ENCODE measurements at places on chromosomes 6 and 20.

DNA sequence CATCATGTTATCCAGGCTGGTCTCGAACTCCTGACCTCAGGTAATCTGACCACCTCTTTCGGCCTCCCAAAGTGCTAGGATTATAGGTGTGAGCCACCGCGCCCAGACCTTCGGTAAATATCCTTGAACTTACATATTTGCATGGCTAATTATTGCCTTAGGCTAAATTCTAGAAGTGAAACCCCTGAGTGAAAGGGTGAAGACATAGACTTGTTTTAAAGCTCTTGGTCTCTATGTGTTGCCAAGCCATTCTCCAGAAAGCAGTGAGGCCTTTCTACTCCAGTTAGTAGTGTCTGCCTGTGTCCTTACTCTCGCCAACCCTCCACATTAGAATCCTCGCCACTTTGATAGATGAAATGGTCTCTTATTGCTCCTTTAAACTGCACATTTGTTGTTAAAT is 2.6 kb upstream of the NOTCH4 start:
- DNase-seq, result no peak

GRCh38 chr6:28791002-28791383 is 132.8 kb downstream of the TRIM27 start:
- no peak for DNase-seq

DNA sequence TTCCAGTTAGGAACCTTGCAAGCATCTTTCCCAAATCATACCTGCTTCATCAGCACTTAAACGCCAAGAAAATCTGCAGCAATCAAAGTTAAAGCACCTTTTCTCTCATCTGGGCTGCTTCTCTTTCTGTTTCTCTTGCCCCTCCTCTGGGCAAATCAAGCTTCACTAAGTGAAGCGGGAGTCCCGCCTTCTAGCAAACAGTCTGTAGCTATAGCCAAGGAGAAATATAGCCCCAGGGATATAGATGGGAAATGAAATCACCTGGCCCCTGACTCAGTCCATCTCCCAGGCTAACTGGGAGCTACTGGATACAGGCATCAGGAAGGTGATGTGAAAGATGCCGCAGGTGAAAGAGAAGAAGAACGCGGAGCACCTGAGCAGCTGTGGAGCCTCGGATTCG is 481.9 kb downstream of the C6orf118 start:
- no peak for DNase-seq

DNA sequence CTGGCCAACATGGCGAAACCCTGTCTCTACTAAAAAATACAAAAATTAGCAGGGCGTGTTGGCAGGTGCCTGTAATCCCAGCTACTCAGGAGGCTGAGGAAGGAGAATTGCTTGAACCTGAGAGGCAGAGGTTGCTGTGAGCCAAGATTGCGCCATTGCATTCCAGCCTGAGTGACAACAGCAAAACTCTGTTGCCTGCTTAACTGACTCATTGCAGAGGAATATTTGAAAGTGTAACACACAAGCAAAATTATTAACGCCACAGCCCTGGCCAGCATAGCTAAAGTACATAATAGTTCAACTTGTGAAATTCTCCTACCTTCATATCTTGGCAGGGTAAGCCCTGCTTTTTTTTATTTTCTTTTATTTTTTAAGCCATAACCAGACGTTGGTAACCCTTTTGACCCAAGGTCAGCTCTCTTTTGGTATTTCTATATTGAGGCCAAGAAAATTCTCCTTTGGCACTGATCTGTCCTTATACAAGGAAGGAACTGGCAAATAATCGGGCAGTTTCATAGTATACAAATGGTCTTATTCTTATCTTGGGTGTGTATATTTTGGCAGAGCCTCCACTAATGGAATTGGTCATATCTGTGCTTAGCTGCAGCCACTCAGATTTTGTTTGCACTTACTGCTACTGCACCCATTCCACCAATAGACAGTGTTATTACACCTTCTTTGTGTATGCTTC is 4.0 kb upstream of the ADGRF5 start:
- DNase-seq, result no peak

DNA sequence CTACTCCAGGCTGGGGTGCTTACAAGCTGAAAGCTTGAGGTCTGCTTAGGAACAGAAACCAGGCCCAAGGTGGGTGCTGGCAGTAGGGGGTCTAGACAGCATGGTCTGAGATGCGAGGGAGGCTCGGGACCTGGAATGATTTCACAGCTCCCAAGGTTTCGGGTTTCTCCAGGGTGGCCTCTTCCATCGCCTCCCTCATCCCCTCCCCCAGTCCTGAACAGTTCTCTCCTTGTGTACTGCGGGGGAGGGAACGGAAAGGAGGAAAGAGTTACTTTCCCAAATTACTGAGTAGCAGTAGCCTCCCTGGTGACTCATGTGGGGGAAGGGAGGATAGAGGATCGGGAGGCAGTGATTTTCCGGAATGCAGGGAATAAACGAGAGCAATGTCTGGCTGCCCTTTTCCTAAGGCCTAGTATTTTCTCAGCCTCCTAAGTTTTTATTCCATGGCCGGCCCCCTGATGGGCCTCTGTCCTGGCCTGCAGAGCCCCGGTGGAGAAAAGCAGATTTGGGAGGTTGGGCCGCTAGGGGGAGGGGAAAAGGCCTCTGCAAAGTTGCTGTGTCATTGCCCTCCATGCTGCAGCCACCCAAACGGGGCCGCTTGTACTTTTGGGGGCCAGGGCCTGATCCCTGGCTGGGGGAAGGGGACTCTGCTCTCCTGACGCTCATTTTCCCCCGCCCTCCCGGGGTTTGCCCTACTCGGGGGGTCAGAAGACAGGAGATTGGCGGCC is 1.5 kb downstream of the BRD2 start:
- peak; percentile 66 for DNase-seq

GRCh38 chr6:143449714-143450452 is 612 bp downstream of the ADAT2 start:
- peak; percentile 9 for DNase-seq

- DNase-seq, result no peak
Observed at GRCh38 chr6:19013026-19013705, 626.0 kb downstream of the RNF144B start.

DNA sequence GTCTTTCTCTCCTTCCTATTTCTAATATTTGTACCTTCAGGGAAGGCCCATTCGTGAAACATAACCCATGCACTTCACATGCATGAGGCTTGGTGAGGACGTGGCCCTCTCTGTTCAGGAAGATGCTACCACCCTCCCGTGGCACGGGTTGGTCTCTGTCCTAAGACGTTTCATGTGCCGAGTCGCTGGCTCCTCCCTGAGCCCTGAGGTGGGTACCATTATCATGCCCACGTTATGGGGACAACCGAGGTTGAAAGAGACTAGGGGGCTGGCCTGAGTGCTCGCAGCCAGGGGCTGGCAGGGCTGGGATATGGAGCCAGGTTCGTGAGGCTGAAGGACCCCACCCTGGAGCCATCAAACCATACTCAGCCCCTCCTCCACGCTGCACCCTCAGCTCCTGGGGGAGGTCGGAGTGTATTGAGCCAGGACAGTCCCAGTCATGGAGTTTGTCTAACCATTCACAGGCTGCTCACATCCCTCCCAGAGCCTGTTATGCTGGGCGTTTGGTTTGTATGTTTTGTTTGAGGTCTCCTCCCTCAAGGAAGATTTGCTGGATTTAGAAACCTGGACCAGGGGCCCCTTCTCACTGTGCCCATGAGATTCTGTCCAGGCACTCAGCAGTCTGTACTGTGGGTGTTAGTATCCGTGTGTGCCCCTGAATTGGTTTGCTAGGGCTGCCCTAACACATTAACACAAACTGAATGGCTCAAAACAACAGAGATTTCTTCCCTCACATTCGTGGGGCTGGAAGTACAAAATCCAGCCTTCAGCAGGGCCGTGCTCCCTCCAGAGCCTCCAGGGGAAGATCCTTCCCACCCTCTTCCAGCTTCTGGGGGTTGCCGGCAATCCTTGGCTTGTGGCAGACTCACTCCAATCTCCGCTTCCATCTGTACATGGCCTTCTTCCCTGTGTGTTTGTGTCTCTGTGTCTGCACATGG is 88.3 kb downstream of the ANKRD60 start:
- no peak for DNase-seq

DNA sequence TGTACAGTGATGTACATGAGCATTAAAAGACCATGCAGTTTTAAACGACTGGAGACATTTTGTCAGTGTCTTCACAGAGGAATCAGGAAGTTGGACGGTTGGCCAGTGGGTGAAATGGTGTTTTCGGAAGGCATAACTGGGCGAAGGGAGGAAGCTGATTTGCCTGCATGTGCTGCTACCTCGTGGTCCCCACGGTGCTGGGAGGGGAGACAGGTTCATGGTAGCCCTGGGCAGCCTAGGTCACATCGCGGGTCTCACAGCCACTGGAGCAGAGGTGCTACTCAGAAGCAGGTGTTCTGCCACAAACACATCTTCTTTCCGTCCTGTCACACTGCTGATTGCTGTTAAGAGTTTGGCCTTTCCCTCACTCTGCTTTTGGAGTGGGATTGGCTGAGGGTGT is 35.2 kb downstream of the HIVEP1 start:
- no peak for DNase-seq

DNA sequence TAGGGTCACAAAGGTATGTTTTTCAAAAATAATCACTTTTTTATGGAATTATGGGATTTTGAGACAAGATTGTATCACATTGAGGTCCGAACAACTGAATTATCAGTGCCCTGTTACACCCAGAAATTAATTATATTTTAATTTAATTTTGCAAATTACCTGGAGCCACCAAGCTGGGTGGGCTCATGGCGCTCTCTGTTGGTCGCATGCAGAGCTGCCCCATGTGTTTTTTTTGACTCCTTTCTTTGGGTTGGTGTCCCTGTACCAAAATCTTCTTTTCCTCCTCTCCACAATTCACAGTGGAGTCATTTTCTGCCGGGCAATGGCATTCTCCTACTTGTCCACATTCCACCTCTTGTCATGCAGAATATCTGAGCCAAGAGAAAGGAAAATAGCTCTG is 38.9 kb upstream of the FRMD1 start:
- no peak for DNase-seq

DNA sequence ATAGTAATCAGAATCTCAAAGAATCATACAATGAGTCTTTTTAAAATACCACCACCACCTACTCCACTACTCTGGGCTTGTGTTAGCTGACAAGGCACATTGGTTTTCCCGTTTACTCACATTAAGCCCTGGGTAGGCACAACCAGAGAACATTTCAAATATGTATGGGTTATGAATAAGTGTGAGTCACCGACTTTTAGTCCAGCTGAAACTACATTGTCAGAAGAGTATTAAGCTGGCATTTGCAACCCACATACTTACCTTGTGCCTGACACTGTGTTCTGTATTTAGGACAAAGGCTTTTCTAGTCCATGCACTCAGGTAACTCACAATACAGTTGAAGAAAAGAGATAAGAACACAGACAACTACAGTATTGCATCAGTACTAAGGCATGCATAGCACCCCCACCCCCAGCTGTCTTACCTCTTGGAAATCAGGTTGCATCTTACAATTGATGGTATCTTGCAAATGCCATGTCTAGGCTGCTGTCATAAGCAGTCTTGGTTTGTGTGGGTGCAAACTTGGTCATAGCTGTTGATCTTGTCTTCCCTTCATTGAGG is 40.3 kb upstream of the AHI1 start:
- peak; percentile 22 for DNase-seq

- DNase-seq, result no peak
Observed at GRCh38 chr20:62678553-62678952, 30.1 kb upstream of the NTSR1 start.

DNA sequence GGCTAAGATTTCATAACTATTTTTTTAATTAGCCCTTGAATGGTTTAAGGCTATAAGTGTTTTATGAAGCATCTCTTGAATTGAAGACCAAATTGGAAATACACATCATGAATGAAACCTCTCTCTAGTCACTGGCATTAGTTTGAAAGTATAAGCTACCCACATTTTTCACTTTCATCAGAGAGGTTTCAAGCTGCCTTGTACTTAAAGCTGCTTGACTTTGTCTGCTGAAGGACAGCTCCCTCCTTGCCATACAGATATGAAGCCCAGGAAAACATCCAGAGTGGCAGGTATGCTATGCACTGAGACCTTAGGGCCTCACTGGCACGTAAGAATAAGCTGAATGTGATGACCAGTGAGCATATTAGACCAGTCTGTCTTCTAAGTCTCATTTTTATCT is 62.7 kb downstream of the ELOVL2 start:
- no peak for DNase-seq

DNA sequence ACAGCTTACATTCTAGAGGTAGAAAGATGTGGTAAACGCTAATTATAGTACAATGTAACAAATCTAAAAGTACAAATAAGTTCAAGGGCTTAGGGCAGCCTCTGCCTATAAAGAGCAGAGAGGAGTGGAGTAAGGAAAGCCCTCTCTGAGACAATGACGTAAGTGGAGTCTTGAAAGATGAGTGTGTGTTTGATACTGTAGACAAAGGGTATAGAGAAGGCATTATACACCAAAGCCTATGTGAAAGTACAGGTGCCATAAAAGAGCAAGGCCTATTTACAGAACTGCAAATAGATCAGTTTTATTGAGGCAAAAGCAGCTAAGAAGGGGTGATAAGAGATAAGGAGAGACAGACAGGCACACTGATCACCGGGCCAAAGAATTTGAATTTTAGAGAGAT is 10.9 kb downstream of the GOPC start:
- no peak for DNase-seq

GRCh38 chr6:158205169-158205944 is 37.2 kb downstream of the GTF2H5 start:
- DNase-seq, result no peak

DNA sequence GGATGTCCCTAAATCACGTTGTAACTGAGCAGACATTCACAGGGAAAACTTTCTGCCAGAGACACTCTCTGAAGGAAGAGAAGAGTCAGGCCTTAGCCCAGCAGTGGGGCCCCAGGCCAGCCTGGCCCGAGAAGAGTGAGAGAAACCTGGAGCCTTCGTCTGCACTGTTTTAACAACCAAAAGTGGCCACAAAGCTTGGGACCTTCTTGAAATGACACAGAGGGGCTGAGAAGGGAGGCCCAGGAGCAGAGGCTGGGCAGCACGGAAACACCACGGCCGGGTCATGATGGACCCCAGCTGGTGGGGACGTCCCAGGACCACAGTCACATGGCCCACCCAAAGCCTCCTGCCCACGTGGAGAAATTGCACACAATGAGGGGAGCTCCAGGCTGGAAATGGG is 126.8 kb upstream of the THBS2 start:
- DNase-seq, result no peak

DNA sequence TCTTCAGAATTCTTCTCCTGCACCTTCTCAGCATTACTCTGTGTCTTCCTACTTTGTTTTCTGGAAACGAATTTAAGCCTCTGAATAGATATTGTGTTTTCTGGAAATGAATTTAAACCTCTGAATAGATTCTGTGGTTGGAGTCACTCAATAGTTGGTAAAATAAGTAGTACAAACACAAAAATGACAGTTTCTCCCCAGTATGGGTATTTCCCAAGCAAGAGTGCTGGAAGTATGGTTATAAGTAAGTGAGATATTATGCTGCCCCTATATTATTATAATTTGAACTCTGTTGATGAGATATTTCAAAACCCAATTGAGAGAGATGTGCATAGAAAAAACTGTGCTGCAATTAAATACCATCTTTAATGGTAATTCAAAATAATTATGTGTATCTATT is 94.9 kb downstream of the TINAG start:
- no peak for DNase-seq
